Left cardiac atrium (tissue), 4 donors: ENCODE measurements at places on chromosomes 16 and 17. TPM values are rescaled to one million over a fixed set of nuclear protein-coding genes. Genes with fewer than 3 reads are reported as not detected.

MT1A gene
- 19.0 TPM for total RNA-seq

RASD1 gene
- total RNA-seq: 55.1 TPM

DNA sequence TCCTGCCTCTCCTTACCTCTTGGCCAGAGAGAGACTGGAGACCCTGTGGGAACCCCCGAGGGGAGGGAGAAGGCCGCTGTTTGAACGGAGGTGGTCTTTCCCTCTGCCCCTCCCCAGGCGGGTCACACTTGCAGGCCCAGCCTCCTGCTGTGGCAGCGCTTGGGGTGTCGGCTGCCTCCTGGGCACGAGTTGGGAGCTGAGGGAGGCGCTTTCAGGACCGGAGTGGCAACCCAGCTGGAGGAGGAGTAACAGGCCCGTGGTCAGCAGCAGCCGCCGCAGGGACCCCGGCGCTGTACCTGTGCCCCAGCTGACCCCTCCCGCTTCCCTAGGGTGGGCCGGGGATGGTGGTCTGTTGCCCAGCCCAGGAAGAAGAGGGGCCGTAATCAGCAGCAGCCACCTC, 278.3 kb downstream of the SEC14L1 start:
- no peak for DNase-seq

DNA sequence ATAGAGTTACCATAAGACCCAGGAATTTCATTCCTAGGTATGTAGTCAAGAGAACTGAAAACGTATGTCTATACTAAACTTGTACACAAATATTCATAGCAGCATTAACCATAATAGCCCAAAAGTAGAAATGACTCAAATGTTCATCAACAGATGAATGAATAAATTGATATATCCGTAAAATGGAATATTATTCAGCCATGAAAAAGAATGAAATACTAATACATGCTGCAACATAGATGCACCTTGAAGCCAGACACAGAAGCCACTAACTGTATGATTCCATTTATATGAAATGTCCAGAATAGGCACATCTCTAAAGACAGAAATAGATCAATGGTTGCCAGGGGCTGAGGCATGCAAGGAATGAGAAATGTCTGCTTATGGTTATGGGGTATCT, 484.1 kb downstream of the SLC39A11 start:
- no peak for DNase-seq

DNA sequence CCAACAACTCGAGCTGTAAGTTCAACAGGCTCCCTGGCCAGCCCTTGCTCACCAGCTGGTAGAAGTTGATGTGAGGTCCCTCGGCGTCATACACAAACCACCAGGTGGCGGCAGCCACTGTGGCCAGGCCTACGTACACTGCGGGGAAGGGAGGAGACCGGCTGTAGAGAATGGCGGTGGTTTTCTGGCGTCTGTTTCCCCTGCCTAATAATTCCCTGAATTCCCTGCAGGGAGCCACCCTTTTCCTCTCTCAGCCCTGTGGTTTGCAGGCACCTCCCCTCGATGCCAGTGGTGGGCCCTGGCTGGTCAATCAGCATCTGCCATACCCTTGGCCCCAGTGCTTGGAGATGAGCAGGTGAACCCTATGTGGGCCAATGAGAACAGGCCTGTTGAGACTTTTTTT, 18.9 kb upstream of the P2RX1 start:
- peak; percentile 74 for DNase-seq

GRCh38 chr16:49356728-49357488, 16.7 kb upstream of the C16orf78 start:
- no peak for DNase-seq

GPR139 gene
- not detected for total RNA-seq
